ENCODE measurements at places on chromosomes 2 and 18. TPM values are rescaled to one million over a fixed set of nuclear protein-coding genes. Genes with fewer than 3 reads are reported as not detected.

- H3K27ac ChIP-seq, result no peak overlapping the region
- H3K4me3 ChIP-seq, result no peak overlapping the region
- H3K4me1 ChIP-seq, result peaks cover 21% of the 10 kb centered on the region
- no peaks in the 10 kb centered on the region for H3K36me3 ChIP-seq
These were observed 131.6 kb downstream of the CDH2 start for GRCh38 chr18:28045176-28045810.

- no peak overlapping the region for H3K27ac ChIP-seq
- no peaks in the 10 kb centered on the region for H3K27me3 ChIP-seq
- H3K4me3 ChIP-seq, result no peak overlapping the region
- no peaks in the 10 kb centered on the region for H3K36me3 ChIP-seq
These were observed 33.0 kb downstream of the UPP2 start for GRCh38 chr2:158134655-158135054.

DNA sequence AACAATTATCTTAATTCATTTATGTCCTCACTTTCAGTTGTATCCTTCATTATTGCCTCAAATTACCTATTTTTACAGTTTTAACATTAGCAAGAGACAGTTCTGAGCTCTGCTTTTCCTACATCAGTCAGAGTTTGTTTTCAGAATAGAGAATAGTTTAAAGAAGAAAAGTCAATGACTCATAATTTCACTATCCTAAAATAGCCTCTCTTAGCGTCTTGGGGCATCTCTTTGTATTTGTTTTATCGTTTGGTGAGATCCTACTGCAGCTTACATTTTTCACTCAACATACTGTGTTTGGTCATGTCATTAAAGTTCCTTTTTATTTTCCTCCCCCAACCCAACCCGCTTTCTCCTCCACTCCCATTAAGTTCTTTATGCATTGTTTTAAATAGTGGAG is 3.8 kb downstream of the SEC11C start:
- no peaks in the 10 kb centered on the region for H3K36me3 ChIP-seq
- H3K4me3 ChIP-seq, result no peak overlapping the region
- no peak for DNase-seq
- no peaks in the 10 kb centered on the region for H3K27me3 ChIP-seq
- no peak overlapping the region for H3K27ac ChIP-seq

GRCh38 chr2:212427638-212428037 is 111.0 kb downstream of the ERBB4 start:
- no peak for DNase-seq
- no peak overlapping the region for H3K27ac ChIP-seq
- H3K4me3 ChIP-seq, result no peak overlapping the region
- H3K36me3 ChIP-seq, result no peaks in the 10 kb centered on the region

DNA sequence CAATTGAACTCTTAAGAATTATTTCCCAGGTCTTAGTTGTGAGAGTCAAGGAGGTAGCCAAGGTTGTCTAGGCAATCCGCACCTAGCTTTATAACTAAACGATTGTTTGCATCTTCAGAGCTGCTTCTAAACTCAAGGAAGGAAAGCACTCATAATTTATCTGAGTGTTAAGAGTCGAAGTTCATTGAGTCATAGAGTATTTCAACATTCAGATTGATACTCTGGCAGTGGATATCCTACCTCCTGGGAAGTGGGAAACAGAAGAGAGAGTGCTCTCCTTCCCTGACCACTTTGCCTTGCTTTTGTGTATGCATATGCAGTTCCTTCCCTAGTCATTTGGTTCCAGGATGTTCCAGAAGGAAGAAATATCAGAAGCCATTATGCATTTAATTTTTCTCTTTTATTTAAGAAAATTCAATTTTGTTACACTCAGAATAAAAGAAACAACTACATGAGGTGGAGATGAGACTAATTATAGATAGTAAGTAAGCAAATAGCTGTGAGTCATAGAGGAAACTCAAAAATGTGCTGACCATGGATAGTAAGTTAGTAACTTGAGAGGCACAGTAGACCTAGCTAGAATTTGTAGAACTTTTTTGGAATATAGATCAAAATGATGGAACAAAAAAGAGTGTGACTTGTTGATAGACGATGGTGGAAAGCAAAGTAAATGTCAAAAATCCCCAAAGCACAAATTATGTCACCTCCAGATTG is 35.4 kb upstream of the FSHR start:
- H3K36me3 ChIP-seq, result no peaks in the 10 kb centered on the region
- H3K4me1 ChIP-seq, result no peaks in the 10 kb centered on the region
- H3K27me3 ChIP-seq, result no peaks in the 10 kb centered on the region
- H3K4me3 ChIP-seq, result no peak overlapping the region
- no peak overlapping the region for H3K27ac ChIP-seq

DNA sequence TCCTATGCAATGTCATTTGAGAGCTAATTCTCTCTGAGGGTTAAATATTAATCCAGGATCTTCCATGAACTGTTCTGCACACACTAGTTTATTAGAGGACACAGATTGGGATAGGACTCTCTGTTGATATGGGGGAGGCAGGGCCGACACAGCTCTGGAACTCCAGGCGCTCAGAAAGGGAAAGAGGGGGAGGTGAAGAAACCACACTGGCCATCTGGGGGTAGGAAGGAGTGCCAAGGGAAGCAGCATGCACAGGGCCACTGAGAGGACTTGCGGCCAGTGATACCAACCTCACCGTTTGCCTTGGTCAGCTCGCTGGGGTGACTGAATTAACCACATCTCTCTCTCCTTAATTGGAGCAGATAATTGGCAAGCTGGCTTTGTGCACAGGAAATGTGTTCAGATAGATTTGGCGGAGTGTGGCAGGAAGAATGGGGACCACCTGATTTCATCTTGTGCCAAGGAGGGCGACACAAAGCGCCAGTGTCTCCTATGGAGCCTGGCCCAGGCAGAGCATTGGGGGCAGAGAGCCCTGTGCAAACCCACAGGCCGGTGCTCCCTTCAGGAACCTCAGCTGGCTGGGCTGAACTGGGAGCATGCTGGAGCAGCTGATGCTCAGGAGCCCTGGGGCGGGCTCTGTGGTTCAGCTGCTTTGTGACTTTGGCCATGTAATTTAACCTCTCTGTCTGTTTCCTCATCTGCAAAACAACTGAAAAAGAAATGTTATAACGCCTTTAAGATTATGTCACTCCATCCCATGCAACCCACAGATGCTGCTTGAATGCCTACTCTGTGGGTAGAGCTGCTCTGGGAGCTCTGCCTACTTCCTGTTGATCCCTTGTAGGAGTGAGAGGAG is 114.7 kb upstream of the STON1 start:
- no peak for DNase-seq
- H3K27me3 ChIP-seq, result no peaks in the 10 kb centered on the region
- H3K27ac ChIP-seq, result no peak overlapping the region
- H3K36me3 ChIP-seq, result no peaks in the 10 kb centered on the region

- H3K27me3 ChIP-seq, result no peaks in the 10 kb centered on the region
- H3K4me3 ChIP-seq, result no peak overlapping the region
- H3K36me3 ChIP-seq, result no peaks in the 10 kb centered on the region
- H3K4me1 ChIP-seq, result no peaks in the 10 kb centered on the region
These were observed 221.1 kb downstream of the GALR1 start for GRCh38 chr18:77470569-77471413.

GRCh38 chr2:128477891-128478290 is 159.2 kb upstream of the HS6ST1 start:
- no peak overlapping the region for H3K4me3 ChIP-seq
- peak; percentile 77 for DNase-seq
- peaks cover 16% of the 10 kb centered on the region for H3K4me1 ChIP-seq
- no peaks in the 10 kb centered on the region for H3K27me3 ChIP-seq
- H3K27ac ChIP-seq, result no peak overlapping the region
- no peaks in the 10 kb centered on the region for H3K36me3 ChIP-seq

GRCh38 chr2:201191132-201191875 is 8.4 kb downstream of the CASP10 start:
- H3K27ac ChIP-seq, result no peak overlapping the region
- no peak for DNase-seq
- H3K27me3 ChIP-seq, result no peaks in the 10 kb centered on the region

DNA sequence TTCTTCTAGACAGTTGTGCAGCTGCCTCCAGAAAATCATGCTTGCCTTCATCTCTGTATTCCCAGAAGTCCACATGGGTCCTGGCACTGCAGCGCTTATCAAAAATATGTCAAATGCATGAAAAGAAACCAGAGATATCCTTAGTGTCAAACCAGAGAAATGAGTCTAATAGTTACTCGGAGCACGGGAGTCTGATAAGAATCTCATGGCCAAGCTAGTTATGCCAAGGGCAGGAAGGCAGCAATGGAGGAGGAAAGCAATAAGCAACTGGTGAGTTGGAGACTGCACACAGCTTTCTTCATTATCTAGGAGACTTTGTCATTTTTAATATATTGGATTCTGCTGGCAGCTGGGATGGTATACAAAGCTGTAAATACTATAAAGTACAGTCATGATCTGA is 38.6 kb downstream of the TRIB2 start:
- H3K4me1 ChIP-seq, result peaks cover 10% of the 10 kb centered on the region
- DNase-seq, result no peak
- H3K27me3 ChIP-seq, result no peaks in the 10 kb centered on the region
- H3K27ac ChIP-seq, result no peak overlapping the region
- H3K36me3 ChIP-seq, result no peaks in the 10 kb centered on the region

- H3K27me3 ChIP-seq, result no peaks in the 10 kb centered on the region
- DNase-seq, result no peak
- H3K36me3 ChIP-seq, result no peaks in the 10 kb centered on the region
- H3K27ac ChIP-seq, result no peak overlapping the region
- H3K4me1 ChIP-seq, result no peaks in the 10 kb centered on the region
- H3K4me3 ChIP-seq, result no peak overlapping the region
These were observed 683.0 kb downstream of the SLC4A3 start for GRCh38 chr2:220310451-220310861.

GRCh38 chr2:41886145-41886664 is 161.6 kb upstream of the PKDCC start:
- H3K27ac ChIP-seq, result no peak overlapping the region
- H3K36me3 ChIP-seq, result no peaks in the 10 kb centered on the region
- H3K4me1 ChIP-seq, result no peaks in the 10 kb centered on the region
- no peaks in the 10 kb centered on the region for H3K27me3 ChIP-seq
- no peak for DNase-seq

- H3K27me3 ChIP-seq, result no peaks in the 10 kb centered on the region
- no peaks in the 10 kb centered on the region for H3K36me3 ChIP-seq
- H3K4me3 ChIP-seq, result no peak overlapping the region
- peak overlapping the region; percentile 54 for H3K27ac ChIP-seq
- peaks cover 10% of the 10 kb centered on the region for H3K4me1 ChIP-seq
These were observed 74.8 kb upstream of the ZNF532 start for GRCh38 chr18:58789876-58790240.

GRCh38 chr2:217916504-217917254 is 86.1 kb downstream of the TNS1 start:
- peak overlapping the region; percentile 13 for H3K4me3 ChIP-seq
- H3K36me3 ChIP-seq, result peaks cover 52% of the 10 kb centered on the region
- H3K27ac ChIP-seq, result peak overlapping the region; percentile 98
- peaks cover 100% of the 10 kb centered on the region for H3K4me1 ChIP-seq

Gene AMMECR1L
- 11.8 TPM for total RNA-seq

Gene TMEM214
- total RNA-seq, result 30.0 TPM

Gene VWA3B
- total RNA-seq, result not detected

Gene MROH2A
- not detected for total RNA-seq

Gene FHOD3
- 37.7 TPM for total RNA-seq

Gene IL18RAP
- 0.57 TPM for total RNA-seq

Gene POLR1B
- 10.0 TPM for total RNA-seq

Gene CHST9
- total RNA-seq, result 2.0 TPM

Gene ILKAP
- 36.0 TPM for total RNA-seq

Gene PPIG
- 34.7 TPM for total RNA-seq
